ENCODE measurements at places on chromosomes 7 and 10. TPM values are rescaled to one million over a fixed set of nuclear protein-coding genes. Genes with fewer than 3 reads are reported as not detected.

Gene PDE6C
- not detected for total RNA-seq

Gene OGDHL
- total RNA-seq = 23.2 TPM

Gene PTPN20
- 7.4 TPM for total RNA-seq

Gene C7orf57
- 7.9 TPM for total RNA-seq

Gene CAMK2B
- 21.9 TPM for total RNA-seq

Gene ERVW-1
- total RNA-seq = not detected

Gene TMEM60
- total RNA-seq = 23.4 TPM

Gene CASP7
- 23.3 TPM for total RNA-seq

Gene KNDC1
- total RNA-seq = 8.3 TPM

Gene TRPV5
- total RNA-seq = 0.11 TPM

Gene LDB3
- 0.66 TPM for total RNA-seq

Gene TMEM213
- total RNA-seq = not detected

Gene SLC26A3
- not detected for total RNA-seq

Gene DENND2A
- 23.7 TPM for total RNA-seq

Gene AKR1D1
- total RNA-seq = not detected

All from spinal cord (tissue), 10 donors.